Progenitor cell of endocrine pancreas (in vitro differentiated cells): ENCODE measurements at places on chromosomes 5 and 9. TPM values are rescaled to one million over a fixed set of nuclear protein-coding genes. Genes with fewer than 3 reads are reported as not detected.

NDFIP1 gene
- total RNA-seq, result 228 and 247 TPM in 2 replicates

IRX2 gene
- 4.2 and 6.0 TPM in 2 replicates for total RNA-seq

ADGRV1 gene
- total RNA-seq, result 82.3 and 87.6 TPM in 2 replicates

- no peak for DNase-seq
These were observed 2.6 kb upstream of the FOXB2 start for GRCh38 chr9:77016526-77017504.

DNA sequence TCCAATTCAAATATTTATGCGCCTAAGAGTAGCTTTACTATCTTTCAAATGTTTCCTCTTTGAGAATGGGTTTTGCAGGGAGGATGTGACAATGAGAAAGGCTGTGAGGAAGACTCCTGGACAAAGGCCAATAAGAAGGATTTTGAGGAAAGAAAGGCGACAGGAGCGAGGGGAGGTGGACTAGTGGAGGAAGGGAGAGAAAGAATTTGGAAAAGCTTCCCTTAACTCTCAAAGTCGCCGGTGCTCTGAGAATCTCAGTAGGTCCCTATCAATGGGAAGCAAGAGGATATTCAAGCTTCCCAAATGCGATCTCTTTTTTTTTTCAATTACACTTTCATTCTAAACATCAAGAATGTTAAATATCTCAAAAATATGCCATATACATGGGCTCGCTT, 2.8 kb upstream of the CDC20B start:
- DNase-seq, result no peak

DNA sequence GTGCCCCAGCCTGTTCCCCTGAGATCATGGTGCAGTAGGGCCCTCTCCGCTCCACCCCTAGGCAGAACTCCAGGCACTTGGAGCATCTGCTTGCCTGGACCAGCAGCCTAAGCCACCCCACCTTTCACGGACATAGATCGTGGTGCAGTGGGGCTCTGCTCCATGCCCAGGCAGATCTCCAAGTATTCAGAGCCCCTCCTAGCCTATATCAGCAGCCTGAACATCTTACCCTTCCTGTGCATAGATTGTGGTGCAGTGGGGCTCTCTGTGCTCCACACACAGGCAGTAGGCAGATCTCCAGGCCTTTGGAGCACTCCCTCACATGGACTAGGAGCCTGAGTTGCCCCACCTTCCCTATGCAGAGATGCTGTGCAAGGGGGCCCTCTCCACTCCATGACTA, 103.0 kb downstream of the GLIS3 start:
- no peak for DNase-seq

- DNase-seq, result no peak
These were observed 1.6 kb downstream of the ACSL6 start for GRCh38 chr5:132009706-132010405.
